Activated naive CD4-positive, alpha-beta T cell (primary cell): ENCODE measurements at places on chromosomes 1 and 21.

- DNase-seq = no peak
These were observed 67.4 kb upstream of the SIPA1L2 start for GRCh38 chr1:232697187-232697822.

DNA sequence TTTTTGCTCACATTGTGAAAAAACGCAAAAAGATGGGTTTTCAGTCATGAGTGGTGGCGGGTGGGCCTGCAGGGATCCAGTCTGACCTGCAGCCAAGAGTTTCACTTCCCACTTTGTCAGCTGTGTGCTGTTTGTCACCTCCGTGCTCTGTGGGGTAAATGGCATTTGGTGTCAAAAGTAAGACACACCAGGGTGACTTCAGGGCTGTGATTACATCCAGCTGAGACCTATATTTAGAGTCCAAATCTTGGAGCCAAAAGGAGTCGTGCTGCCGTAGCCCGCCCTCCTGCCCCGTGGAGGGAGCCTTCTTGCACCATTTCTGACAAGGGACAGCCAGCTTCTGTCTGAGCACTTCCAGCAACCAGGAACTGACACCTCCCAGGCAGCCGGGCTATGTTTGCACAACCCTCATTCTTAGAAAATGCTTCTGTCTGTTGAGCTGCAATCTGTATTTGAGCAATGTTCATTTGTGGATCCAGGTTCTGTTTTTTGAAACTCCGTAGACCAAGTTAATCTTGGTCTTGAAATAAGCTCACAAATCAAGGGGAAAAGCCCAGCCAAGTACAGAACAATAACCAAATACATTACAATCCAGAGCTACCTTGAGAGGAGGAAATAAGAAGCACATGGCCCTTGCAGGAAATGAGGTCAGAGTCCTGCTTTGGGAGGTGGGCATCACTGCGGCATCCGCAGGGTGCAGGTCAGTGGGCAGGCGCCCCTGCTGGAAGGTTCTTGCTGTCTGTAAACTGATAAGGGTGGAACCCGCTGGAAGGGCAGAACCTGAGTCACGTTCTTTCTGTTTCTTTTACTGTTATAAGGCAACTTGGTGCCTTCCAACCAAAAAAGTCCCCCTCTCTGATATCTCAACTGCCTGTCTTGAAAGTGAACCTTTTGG, 14.4 kb downstream of the ABCG1 start:
- peak; percentile 31 for DNase-seq

DNA sequence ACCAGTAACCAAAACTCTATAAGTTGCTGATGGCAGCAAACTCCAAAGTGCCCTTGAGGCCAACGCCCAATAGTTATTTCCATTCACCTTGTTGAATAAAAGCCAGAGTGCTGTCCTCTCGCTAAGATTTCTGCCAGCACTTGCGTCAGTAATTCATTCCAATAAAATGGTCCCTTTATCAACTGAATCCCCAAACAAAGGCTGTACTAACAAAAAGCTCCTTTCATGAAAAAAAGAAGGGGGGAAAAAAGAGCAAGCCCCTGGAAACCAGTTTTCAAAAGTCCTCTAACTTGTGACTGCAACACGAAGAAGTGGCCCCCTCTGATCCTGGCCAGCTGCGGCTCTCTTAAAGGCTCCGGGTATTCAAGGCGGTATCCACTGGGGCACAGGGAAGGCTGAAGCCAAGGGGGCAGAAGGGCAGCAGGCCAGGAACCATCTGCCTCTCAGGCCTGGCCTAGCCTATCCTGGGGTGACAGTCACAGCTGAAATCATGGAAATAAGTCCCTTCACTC, 55.8 kb upstream of the ZNF326 start:
- no peak for DNase-seq

DNA sequence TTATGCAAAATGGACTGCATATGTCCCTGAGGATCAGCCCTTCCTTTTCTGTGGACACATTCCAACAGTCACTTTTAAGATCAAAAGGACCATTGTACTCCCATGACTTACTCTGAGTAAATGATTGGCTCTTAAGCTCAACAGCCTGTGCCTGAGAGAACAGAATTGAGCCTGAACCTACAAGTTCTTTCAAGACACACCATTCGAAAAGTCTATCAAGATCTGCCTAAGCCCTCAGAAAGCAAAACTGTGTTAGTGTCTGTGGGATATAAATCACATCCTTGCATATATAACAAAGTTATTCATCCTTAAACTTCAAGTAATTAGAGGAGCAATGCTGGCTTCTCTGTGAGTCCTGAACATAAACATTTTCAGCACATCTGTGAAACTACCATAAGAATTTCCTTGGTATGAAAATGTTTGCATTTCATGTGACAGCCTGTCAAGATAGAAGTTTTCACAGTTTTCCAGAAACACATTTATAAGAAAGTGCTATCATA, 41.6 kb downstream of the PCNX2 start:
- no peak for DNase-seq

GRCh38 chr1:36522021-36522420, 39.3 kb upstream of the CSF3R start:
- no peak for DNase-seq

GRCh38 chr1:214403431-214403830, 122.5 kb downstream of the SMYD2 start:
- DNase-seq = no peak

DNA sequence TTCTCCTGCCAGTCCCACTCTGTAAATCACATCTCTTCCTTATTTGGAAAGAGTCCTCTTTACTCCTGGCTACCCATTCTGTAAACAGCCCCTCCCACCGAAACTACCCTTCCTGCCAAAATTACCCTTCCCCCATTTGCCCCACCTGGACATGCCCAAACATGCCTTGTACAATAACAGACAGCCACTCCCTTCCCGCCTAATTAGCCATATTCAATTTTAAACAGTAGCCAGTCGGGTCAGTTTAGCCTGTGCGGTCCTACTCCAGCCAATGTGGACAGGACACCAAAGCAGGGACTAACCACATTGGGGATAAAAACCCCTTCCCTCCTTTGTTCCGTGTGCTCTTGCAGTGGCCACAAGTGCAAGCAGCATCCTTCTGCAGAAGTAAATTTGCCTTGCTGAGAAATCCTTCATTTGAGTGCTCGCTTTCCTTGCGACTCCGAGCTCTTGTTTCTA, 56.3 kb upstream of the MAP10 start:
- DNase-seq = no peak

DNA sequence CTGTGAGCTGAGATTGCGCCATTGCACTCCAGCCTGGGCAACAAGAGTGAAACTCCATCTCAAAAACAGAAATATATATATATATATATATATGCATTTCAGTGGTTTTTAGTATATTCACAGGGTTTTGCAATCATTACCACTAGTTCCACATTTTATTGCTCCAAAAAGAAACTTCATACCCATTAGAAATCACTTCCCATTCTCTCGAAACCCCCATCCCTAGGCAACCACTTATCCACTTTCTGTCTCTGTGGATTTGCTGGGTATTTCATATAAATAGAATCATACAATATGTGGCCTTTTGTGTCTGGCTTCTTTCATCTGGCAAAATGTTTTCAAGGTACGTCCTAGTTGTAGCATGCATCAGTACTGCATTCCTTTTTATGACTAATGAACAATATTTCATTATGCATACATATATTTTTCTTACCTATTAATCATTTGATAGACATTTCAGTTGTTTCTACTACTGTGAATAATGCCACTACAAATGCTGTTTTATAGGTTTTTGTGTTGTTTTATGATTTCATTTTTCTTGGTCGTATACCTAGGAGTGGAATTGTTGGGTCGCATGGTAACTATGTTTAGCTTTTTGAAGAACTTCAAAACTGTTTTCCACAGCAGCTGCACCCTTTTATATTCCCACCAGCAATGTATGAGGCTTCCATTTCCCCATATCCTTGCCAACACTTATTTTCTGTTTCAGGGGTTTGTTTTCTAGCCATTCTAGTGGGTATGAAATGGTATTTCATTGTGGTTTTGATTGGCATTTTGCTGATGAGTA, 95.9 kb downstream of the PHTF1 start:
- DNase-seq = no peak

DNA sequence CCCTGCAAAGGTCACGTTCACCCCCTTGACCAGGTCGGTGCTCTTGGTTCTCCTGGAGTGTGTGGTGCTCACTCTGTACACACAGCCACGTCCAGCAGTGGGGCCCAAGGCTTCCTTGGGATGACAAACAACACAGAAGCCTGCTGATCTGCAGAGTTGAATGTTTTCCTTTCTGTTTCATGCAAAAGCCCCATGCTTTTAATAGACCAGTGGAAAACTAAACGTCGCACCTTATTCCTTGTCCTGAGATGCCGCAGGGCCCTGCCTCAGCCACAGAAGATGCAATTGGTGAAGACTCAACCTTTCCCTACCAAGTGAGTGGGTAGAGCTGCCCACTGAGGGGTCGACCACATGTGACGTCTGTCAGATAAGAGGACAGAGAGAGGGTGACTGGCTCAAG, 5.8 kb upstream of the PDPN start:
- no peak for DNase-seq

DNA sequence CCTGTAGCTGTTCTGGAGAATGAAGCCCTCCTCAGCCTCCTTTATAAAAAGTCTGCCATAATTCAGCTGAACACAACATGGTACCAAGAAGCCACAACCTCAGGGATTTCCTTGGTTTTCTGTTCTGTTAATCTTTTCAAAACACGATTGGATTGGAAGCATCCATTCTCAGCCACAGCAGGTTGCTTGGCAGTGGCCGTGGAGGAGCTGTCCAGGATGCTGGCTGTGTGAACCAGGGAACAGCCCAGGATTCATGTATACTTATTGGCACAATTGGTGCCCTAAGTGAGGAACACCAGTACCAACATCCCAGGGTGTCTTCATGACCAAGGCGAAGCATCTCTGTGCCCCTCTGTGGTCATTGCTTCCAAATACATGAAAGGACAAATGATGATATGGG, 393.5 kb downstream of the CAMTA1 start:
- DNase-seq = no peak

DNA sequence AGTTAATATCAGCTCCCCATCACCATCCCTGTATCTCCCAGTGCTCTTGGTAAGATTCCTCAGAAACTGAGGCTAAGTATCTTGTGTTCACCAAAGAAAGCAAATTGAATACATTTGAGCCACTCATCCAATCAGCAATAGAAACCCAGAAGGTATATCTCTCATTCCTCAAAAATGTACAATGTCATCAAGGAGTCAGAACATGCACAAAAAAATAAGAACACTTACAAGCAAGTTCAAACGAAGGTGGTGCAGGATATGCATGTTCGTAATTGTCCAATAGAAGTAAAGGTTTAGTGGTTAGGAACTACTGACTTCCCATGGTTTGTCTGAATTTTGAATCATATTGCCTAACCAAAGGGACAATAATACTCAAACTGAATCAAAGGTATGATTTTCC, 24.3 kb downstream of the RXRG start:
- no peak for DNase-seq

DNA sequence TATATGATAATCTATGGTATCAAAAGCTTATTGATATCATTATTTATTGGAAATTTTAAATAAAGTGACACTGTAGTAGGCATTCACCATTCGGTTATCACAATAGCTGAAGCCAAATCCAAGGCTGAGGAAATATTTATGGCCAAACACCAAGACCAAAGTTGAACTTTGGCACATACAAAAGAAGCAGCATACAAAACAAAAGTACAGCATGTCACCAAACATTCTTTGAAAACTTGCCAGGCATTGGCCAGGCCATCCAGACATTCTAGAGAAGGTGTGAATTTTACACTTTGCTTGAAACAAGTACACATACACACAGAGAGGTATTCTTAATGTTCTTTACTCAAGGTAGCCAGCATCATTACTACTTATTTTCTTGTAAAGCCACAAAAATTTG, 544.4 kb upstream of the CXADR start:
- DNase-seq = no peak

DNA sequence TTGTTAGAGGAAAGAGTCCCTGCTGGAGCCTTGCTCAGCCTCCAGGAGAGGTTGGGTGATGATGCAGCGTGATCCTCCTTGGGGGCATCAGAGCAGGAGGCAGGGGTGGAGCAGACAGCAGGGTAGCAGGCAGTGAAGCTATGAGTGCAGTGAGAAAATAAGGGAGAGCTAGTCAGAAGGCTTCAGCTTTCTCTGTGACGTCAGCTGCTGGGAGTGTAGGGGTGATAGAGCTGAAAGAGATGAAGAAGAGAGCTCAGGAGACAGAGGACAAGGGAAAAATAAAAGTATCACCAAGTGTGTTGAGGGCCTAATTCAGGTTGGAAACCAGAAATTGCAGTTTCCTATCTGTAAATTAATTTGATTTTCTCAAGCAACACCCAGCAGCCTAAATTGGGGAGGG, 2.2 kb upstream of the ADAM30 start:
- no peak for DNase-seq

GRCh38 chr1:162026881-162027280, 3.2 kb upstream of the OLFML2B start:
- DNase-seq = no peak

DNA sequence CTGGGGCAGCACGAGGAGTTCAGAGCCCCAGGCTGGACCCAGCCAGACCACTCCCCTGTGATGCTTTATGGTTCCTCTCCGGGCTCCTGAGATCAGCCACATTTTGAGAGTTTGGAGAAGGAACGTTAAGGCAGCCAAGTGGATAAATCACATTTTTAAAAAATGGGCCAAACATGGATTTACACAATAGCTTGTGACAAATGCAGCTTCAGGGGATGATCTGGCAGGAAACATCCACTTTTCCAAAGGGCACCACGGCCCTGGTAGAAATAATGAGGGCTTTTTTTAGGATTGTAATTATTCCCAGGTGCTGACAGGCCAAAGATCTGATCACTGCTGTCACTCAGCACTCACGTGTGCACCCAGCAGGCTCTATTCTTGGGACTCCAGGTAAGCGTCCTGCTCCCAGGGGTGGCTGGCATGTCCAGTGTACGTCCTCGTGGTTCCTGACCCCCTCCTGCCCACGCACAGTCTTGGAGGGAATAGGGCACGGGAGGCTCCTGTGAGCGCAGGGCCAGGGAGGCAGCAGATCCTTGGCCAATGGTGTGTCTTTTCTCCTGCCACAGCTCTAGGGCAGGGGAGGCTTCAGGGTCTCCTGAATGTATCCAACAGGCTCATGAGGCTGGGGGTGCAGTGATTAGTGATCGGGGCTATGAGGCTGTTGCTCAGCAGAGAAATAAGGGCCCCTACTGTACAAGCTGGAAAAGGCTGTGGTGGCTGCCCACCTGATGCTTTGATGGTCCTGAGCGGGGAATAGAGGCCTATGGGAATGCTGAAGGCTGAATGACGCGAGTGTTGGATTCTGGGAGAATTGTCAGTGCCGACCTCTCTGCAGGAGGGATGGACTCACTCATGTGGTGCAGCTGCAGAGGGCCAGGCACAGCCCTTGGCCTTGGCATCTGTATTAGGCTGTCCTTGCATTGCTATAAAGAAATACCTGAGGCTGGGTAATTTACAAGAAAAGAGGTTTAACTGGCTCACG, 415.7 kb downstream of the PTPRU start:
- DNase-seq = no peak

GRCh38 chr1:37732111-37732780, 32.7 kb downstream of the EPHA10 start:
- DNase-seq = no peak

GRCh38 chr1:3170561-3171453, 101.8 kb downstream of the PRDM16 start:
- no peak for DNase-seq
